ENCODE measurements at places on chromosomes 5 and 9. TPM values are rescaled to one million over a fixed set of nuclear protein-coding genes. Genes with fewer than 3 reads are reported as not detected.

ZDHHC21 gene
- total RNA-seq: 21.7 TPM

FAM221B gene
- 0.26 TPM for total RNA-seq

PCDHB5 gene
- total RNA-seq: 2.9 TPM

PCDHGB7 gene
- 11.7 TPM for total RNA-seq

EFNA5 gene
- 60.4 TPM for total RNA-seq

DNA sequence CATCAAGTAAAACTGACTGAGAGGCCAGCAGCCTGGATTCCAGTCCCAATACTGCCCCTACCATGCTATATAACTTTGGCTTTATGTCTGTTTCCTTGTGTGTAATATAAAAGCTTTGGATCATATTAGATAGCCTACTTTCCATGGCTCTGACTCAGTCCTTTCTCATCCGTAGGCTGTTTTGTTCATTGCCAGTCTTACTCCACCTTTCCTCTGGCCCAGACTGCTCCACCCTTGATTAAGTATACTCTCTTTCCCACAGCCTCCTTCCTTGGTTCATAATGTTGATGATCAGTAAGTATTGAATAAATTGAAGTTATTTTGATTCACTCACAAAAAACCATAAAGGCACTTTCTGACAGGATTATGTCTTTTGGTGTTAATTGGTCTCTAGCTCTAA is 1.5 kb upstream of the MRPS30 start:
- DNase-seq: no peak

DNA sequence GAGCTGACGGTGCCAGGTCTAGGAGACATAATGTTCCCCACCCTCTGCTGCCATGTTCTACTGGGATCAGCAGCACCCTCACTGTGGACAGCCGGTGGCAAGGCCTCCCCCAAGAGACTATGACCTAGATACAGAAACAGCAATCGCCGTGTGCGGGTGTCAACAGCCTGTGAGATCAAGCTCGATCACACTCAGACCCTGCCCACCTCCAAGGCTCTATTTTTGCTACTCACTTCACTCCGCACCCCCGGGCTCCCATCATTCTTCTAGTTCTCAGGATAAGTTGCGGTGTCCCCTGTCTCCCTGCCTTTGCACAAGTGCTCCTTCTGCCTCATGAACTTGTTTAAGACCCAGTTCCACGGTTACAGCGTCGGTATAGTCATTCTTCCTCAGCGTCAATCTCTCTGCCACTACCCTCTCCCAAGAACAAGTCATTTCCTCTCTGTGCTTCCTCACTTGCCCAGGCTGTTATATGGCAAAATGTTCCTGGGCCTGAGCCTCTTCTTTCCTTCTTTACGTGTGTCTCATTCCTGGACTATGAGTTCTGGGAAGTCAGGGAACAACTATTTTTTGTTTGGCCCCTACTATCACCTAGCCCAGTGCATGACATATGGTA is 5.4 kb upstream of the DOCK8 start:
- DNase-seq: no peak

DNA sequence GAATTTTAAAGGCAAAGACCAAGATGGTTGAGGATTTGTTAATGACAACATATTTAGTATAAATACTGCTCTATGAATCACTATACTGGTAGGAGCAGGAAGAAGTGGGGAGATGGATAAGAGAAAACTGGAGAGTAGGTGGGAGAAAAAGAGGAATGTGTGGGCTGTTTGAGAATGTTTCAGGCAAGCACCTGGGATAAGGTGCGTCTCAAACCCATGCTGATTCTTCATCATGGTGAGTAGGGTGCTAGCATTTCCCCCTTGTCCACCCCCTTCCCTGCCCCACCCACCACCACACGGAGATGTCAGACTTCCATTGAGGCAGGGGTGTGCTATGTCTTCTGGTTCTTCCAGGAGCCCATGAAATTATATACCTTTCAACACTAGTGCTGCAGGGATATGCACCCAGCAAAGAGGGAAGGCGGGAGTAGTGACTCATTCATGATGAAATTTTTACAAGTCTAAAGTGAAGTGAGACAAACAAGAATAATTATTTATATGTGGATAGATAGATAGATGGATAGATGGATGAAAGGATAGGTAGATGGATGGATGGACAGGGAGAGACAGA is 54.3 kb downstream of the MTX3 start:
- no peak for DNase-seq

GRCh38 chr9:129174724-129175514 is 3.1 kb downstream of the IER5L start:
- peak; percentile 93 for DNase-seq

DNA sequence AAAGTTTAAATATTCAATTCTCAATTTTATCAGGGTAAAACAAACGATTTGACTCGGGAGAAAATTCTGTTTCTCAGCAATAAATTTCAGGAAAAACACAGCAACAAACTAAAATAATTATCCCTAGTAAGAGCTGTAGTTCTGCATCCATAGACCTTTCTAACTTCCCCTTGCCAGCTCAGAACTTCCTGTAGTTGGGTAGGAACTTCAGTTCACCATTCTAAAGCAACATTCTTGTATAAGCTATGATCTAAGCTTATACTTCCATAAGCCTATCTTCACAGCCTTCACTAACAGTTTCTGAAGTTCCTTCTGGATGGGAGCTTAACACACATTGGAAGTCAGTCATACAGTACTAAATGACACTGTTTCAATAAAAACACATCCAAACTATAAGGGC is 96.6 kb downstream of the UBAP2 start:
- DNase-seq: no peak
